Stimulated activated CD8-positive, alpha-beta memory T cell treated with anti-CD3 and anti-CD28 coated beads, Interleukin-12 subunit alpha, Interleukin-12 subunit beta, amount 100 ng/mL, for 4 hours (primary cell): ENCODE measurements at places on chromosomes 16 and 17.

- no peak for DNase-seq
Measured at GRCh38 chr16:72552654-72553053, 380.7 kb upstream of the PMFBP1 start.

- no peak for DNase-seq
Measured at GRCh38 chr17:73933164-73933766, 270.2 kb upstream of the RPL38 start.

DNA sequence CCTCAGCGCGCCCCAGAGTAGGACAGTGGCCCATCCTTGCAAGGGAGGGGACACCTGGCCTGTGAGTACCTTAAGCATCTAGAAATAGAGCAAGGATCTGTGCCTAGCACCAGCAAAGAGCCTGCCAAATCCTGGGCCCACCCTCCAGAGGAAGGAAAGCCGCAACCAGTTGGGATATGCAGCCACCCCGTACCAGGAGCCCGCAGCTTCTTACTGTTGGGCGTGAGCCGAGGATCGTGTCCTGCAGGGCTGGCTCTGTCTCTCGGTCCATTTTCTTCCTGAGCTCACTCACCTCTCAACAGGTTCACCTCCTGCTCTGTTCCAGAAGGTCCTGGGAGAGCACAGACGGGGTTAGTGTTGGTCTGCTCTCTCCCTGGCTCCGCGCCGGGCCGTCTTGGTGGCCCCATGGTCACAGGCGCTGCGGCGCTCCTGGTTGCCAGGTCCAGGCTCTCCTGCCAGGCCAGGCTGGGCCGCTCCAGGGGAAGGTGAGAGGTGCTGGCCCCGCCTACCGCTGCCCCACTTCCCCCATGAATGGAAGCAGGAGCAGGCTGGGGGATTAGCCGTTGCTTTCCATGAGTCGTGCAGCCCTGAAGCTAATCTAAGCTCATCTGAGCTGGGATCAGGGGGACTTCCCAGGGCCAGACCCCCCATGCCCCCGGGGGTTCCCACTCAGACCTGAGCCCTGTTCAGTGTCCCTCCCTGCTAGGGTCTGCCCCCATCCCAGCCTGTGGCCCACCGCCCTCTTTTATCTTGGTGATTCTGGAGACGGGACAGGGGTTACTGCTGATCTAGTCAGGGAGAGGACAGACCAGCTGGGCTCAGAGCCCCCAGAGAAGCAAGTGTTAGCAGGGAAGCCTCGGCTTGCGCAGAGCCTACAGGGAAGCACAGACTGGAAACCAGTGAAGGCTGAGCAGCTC lies 12.7 kb downstream of the ENDOV start:
- DNase-seq, result no peak

DNA sequence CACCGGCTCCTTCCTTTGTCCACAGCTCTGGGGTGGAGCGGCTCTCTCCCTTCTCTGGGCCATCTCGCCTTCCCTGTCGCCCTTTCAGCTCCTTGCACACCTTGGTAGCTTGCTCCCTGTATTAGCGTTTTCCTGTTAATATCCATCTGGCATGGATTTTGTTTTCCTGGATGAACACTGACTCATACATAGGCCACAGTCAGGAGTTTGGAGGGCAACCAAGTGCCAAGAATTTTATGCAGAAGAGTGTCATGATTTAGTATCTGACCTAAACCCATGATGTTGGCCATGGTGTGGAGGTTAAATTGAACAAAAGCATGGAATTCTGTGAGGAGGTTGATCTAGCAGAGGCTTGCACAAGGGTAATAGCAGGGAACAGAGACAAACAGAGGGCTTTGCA lies 180.9 kb downstream of the AIPL1 start:
- DNase-seq, result no peak

DNA sequence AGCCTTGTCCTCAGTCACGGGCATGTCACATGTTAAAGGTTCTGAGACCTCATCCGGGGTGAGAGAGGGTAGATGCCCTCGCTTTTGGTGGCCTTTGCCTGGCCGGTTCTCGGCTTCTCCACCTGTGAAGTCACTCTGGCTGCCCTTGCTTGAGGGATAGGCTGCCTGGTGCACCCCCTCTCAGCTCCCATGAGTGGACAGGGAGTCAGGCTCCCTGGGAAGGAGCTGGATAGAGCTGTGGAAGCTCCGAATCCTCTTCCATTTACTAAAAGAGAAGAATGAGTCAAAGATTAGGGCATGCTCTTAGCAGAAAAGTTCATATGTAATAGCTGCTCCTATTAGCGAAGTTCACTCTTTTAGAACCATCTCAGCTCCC lies 142.0 kb downstream of the IRX3 start:
- DNase-seq, result no peak

- DNase-seq, result no peak
Measured at GRCh38 chr16:23699100-23699499, 13.9 kb downstream of the ERN2 start.

GRCh38 chr16:4412854-4413253 lies 3.5 kb downstream of the CORO7 start:
- DNase-seq, result no peak
